ENCODE measurements at places on chromosomes 1 and 21.
A peak's percentile ranks its signal among the peaks of the same experiment; 100 is the strongest.

- no peak for DNase-seq
Observed at GRCh38 chr1:59687081-59687480, 127.7 kb upstream of the HOOK1 start.

GRCh38 chr1:38221006-38221649 lies 174.5 kb upstream of the POU3F1 start:
- peak; percentile 38 for DNase-seq

DNA sequence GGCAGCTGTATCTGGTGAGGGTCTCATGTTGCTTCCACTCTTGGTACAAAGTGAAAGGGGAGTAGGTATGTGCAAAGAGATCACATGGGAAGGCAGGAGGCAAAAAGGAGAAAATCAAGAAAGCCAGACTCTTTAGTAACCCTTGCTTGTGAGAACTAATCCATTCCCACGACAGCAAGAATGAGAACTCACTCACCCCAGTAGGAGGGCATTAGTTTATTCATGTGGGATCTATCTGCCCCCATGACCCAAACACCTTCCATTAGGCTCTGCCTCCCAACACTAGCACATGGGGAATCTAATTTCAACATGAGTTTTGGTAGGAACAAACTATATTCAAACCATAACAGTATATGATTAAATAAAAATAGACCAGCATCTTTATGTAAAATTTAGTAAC lies 57.6 kb downstream of the ZNHIT6 start:
- DNase-seq, result no peak

- DNase-seq, result no peak
Observed at GRCh38 chr1:160548183-160548582, 25.1 kb upstream of the SLAMF6 start.

DNA sequence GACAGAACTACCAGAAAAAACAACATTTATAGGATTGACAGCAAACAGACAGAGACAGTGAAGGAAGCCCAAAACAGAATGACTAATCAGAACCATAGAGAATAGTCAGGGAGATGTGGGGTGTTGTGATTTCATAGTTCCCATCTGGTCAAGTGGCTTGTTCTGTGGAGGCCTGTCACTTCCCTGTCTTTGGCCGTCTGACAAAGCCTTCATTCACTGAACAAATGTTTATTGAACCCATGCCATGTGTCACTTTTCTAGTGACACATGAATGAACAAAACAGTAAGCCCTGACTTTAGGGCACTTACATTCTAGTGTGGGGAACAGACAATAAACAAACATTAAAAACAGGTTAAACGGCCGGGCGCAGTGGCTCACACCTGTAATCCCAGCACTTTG lies 3.2 kb upstream of the SRRM1 start:
- DNase-seq, result no peak

DNA sequence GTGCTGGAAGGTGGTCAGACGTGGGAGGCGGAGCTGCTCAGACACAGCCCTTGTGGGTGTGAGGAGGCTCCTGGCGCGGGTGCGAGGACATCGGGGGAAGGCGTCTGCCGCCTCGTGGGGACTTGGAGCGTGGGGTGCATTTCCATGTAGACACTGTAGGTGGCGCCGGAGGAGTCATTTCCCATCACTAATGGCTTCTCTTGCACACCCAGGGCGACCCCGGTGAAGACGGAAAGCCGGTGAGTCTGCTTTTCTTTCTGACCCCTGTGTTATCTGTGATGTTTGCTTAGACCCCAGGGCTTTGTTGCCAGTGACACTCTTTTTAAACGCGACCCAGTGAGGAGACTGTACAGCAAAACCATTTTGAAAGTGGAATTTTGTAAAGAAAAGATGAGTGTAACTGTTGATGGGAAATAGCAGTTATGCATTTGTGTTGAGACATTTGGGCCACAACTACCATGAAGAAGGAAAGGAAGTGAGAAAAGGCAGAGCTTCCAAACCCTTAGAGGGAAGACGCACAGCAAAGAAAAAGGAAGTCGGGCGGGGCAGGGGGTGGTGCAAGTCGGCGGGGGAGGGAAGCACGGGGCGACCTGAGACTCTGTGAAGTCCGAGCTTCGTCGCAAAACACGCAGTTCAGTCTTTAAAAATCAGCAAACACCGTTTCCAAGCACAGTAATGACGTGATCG lies 64.0 kb downstream of the SLC19A1 start:
- DNase-seq, result peak; percentile 35

Measured in A172 (cell line).